ENCODE measurements at places on chromosomes 12 and 14.

DNA sequence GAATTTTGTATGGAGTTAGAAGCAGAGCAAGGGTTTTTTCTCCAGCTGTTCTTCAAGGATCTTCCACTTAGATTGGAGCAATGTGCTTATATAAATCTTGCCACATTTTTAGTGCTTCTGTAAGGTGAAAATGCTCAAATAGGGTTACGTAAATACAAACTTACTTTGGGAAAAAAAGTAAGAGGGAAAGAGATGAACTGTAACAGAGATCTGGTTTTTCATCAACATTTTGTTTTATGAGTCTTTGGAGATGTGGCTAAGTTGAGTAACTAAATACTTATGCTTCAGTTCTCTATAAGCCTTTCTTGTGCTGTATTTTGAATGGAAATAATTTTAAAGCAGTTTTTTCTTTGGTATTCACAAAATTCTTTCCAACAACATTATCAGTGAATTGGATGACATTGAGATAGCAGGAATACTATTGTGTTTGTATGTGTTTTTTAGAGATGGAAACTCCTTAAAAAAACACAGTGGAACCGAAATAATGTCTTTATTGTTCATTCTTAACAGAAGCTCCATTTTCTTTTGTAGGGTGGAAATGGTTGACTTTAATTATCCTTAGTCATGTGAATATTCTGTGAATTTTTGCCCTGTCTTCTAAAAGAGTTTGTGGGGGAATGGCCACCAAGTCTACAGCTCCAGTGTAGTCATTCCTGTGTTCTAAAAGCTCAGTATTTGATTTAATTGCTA is 45.7 kb downstream of the NPAS3 start:
- DNase-seq, result no peak

GRCh38 chr12:29713729-29714128 is 70.0 kb downstream of the TMTC1 start:
- DNase-seq, result no peak

DNA sequence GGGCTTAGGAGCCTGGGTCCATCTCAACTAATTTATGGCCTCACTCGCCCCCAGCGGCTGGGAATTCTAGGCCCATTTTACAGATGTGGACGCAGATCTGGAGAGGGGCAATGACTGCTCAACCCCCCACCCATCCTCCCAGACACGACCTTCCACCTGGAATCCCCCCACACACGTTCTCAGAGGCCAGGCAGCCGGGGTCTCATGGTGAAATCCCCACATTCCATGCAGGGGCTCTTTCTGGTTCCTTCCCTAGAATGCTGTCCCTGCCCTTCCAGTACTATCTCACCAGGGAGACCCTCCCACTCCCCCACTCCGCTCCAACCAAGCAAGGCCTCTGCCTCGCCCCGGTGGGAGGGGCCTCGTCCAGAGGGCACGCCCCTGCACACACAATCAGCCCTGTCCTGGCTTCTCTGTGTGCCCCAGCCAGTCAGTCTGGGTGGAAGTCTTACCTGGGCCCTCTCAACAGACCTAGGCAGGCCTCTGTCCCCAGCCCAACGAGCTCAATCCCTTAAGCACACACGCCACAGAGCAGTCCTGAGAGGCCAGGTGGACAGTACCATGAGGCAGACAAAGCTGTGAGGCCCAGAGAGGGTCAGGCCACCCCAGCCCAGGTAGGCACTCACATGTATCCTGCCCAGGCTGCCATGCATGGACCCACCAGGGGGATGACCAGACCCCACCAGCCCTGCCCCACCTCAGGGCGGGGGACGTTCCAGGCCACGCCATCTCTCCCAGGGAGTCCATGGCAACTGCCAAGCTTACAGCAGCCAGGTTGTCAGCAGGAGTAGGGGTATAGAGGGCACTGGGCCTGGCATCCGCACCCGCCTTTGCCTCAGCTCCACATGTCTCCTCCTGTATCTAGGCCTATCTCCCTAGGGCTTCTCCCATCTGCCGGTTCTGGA is 1.3 kb upstream of the ANKRD9 start:
- DNase-seq, result no peak

DNA sequence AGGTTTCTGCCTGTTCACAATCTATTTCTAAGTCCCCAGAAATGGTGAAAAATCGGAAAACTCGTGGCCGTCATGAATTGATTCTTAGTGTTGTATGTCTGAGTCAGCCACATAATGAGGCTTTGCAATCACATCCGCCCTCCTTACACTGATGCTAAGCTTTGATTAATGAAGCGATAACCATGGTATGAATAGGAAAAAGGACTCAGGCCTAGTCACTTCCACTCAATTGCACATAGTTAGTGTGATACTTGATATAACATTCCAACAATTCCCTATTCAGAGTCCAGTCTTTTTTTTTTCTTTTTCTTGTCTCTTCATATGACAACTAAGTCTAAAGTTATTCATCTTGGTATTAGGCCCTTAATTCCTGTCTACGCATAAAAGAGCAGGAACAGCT is 1231.0 kb downstream of the VRK1 start:
- no peak for DNase-seq

- DNase-seq, result no peak
These were observed 83.3 kb downstream of the KITLG start for GRCh38 chr12:88496891-88497371.

All from cortex of kidney (tissue), 1 donor.